ENCODE measurements at places on chromosomes 7 and 10.

DNA sequence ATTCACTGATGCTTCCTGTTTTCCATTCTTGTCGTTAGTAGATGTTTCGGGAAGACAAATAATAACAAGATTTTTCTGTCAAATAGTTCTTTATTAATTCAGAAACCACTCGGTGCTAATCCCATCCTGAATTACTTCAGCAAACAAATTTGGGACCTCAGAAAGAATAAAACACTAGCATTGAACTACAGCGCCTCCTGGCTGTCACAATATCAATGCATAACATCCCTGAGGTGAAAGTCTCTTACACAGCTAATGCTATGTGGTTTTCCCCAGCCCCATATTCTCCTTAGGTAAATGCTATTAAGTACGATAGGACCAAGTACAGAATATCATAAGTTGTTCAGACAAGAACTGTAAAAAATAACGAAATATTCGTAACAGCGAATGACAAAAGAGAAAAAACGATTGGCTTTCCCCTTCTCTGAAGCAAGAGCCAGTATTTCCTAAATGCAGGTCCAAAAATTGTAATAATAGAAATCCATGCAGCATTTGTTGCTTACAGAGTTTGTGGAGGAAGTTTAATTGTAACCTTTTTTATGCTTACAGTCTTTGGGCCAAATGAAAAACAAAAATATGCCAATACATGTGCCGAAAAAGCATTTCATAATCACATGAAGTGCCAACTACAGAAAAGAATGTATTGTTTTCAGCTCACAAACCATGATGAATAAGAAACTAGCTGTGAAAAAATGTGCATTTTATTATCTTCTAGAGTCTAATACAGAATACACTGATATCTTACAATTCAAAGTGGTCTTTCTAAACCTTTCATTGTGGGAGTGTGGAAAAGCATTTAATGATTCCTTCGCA, 47.3 kb downstream of the MYPN start:
- peak; percentile 2 for DNase-seq

GRCh38 chr7:24381894-24382505, 98.0 kb downstream of the NPY start:
- DNase-seq, result no peak

DNA sequence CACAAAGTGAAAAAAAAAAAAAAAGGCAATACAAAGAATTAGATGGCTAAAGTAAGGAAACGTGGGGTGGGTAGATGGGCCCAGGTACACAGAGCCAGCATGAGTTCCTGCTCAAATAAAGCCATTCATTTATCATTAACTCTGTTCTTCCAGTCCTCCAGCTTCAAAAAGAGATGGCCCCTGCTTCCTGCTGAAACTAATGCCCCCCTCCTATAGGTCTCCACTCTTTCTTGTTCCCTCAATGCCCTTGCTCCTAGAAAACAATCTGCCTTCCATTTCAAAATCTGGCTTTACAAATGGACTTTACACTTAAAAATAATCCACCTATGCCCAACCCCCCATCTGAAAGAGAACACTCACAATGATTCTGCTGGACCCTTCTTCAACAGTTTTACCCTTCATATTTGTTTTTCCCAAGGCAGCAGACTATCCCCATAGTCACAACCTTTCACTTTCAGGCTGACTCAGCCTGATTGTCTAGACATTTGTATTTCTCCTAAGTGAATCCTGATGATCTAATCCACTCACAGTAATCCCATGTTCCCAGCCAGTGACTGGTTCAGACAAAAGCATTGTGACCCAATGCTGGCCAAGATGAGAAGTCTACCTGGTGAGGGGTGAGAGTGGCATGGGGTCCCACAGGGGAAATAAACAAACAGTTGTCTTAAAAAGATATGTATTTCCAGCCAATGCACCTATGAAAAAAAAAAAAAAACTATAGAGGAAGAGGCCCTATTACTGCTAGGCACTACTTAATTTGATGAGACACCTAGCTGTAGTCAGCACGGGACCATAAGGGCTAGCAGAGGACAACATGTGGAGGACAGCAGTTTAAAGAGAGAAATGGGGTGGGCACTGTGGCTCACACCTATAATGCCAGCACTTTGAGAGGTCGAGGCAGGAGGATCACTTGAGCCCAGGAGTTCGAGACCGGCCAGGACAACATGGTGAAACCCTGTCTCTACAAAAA, 74.6 kb upstream of the GRID1 start:
- DNase-seq, result no peak

DNA sequence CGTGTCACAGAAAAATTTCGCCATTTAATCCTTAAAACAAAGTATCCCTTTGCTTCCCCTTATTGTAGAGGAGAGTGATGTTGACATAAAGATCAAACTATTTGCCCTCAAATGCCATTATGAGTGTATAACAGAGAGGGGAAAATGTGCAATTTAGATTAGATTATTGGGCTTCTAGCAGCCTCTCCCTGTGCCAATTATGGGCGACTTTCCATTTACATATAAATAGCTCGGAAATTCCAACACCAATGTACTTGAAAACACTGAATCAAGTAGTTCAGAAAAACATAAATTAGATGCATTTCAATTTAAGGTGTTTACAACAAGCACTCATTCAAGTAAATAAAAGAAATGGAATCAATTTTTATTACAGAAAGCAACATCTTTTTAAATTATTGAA, 64.6 kb upstream of the LRRN3 start:
- no peak for DNase-seq

DNA sequence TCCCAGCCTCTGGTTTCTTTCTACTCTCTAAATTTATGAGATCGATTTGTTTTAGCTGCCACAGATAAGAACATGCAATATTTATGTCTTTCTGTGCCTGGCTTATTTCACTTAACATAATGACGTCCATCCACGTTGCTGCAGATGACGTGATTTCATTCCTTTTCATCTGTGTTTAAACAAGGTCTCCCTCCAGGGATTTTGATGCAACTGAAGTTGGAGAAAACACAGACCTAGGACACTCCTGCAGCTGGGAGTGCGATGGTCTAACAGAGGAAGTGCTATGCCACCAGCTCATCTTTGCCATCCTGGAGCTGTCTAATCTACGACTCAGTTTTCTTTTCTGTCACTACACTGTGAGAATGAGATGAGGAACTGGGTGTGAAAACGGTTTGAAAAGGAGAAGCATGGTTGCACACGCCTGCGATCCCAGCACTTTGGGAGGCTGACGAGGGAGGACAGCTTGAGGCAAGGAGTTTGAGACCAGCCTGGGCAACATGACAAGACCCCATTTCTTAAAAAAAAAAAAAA, 1.5 kb upstream of the KCTD7 start:
- DNase-seq, result no peak

DNA sequence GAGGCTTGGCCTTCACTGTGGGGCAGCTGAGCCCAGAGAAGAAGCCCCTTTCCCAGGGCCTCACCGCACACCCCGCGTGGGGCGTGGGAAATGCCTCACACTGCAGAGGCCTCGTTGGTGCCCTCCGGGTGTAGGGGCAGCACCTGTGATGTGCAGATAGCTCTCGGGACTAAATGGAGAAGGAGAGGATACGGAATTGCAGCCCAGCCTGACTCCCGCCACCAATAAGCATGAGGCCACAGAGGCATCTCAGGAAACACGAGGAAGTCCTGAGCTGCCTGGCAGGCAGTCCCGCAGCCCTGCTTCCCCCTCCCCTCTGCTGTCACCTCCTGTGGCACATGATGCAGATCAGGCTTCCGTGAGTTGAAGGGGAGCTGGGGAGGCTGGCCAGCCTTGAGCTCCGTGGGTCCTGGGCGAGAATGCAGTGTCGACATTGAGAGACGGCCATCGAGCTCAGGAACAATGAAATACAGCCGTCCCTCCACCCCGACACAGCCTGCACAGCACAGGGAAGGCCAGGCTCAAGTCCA, 59.6 kb upstream of the PPP2R2D start:
- no peak for DNase-seq

DNA sequence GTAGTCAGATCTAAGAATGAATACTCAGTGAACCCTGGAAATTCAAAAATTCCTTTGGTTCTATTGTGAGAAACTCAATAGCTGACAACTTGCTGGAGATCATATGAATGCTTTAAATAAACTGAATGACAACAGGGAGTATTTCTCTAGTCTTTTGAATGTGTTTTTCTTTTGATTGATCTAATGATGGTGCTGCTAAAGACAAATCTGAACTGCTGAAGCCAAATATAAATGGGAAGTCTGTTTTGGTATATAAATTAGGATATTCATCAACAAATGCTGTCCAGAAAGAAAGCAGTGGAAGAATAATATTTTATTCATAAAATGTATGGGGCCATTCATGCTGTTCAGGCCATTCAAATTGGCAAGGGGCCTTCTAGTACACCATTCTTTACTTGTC, 79.4 kb downstream of the ITGB1 start:
- no peak for DNase-seq

- DNase-seq, result no peak
Measured at GRCh38 chr7:75946207-75946855, 31.4 kb downstream of the POR start.

- DNase-seq, result no peak
Measured at GRCh38 chr10:20624642-20625041, 272.5 kb downstream of the NEBL start.

GRCh38 chr7:3431306-3431705, 130.3 kb downstream of the SDK1 start:
- DNase-seq, result no peak

GRCh38 chr7:29278337-29279069, 83.9 kb downstream of the CHN2 start:
- DNase-seq, result no peak

GRCh38 chr7:1400371-1400770, 58.9 kb downstream of the MICALL2 start:
- DNase-seq, result no peak

DNA sequence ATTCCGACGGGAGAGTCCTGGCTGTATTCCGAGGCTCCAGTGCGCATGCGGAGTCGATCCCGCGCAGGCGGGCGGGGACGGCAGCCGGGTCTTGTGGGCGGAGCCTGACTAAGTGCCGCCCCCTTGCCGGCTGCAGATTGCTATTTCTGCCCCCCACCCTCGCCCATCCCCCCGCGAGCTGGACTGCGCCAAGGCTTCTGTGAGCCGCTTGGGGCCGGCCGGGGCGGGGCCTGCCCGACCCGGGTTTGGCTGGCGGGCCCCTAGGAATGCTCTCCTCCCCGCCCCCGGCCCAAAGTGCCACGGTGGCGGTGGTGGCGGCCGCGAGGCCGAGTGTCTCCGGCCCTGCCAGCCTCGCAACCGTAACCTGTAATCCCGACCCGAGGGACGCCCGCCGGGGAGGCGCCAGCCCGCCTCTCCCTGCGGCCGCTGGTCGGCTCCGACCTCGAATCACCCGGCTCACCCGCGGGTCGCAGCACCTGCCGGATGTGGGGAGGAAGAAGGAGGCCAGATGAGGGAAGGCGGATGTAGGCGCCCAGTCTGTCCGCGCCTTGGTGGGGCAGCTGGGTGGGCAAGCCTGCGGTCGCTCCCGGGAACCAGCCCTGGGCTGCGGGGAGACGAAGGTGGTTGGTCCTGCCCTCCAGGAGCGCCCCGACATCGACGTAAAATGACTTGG, 702 bp upstream of the KAZALD1 start:
- DNase-seq, result peak; percentile 81

DNA sequence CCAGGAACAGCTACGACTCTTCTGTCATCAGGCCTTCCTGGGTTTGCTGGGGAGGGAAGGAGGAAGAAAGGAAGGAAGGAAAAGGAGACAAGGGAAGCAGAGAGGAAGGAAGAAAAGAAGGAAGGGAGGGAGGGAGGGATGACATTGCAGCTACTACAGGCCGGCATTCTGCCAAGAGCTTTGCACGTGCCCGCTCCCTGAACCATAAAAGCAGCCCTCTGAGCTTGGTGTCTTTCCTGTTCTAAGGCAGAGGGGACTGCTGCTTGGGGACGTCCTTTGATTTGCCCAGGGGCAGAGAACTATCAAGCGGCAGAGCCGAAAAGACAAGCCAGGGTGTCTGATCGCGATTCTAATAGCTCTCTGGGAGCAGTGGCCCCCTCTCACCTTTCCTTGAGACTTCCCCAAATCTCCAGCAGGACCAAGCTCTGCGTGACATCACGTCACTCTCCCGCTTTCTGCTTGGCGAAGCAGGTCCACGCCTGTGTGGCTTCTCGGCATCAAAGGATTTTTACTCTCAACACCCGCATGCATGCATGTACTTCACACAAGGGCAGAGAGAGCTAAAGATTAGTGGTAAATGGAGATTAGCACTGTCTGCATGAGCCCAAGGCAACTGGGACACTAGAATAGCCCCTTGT, 167.8 kb upstream of the AUTS2 start:
- DNase-seq, result no peak

DNA sequence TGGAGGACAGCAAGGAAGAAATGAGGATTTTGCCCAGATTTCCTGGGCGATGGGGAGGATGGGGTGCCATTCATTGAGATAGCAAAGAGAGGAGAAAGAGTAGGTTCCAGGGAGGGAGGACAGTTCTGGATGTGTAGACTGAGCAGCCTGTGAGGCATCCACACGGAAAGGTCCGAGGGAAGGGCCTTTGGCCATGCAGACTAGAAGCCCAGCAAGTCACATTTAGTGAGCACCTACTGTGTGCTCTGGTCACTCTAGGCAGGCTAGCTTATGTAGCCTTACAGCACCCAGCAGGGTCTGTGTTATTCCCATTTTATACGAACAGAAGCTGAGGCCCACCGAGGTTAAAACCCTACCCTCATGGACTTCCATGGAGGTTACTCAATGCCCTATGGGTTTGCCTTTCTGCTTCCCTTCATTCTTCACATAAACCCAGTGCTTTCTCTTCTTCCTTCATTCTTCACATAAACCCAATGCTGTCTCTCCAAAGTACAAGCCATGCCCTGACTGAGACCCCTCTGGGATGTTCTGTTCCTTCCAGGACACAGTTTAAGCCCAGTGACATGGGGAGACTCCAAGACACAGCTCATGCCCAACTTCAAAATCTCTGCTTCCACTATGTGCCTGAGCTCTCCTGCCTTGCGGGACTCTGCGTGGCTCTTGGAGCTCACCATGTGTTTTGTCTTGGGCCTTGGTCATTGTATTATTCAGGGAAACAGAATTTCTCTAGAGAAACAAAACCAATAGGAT, 13.7 kb downstream of the IL2RA start:
- DNase-seq, result no peak

DNA sequence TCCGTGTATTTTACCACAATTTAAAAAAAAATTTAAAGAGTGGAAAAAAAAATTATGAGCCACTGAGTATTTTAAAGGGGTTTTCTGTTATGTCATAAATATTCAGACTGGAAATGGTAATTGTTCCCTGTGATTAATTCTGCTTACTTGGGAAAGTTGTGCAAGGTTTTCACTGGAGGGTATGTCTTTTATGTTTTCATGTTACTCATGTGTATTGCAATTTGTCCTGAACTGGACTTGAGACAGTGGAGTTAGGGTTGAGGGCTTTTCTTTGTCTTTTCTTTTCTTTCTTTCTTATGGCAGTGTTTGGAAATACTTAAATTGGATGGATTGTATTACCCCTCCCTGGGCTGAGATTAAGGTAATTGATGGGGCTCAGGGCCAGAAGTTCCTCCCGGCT, 257.7 kb downstream of the BAMBI start:
- DNase-seq, result no peak

- DNase-seq, result no peak
Measured at GRCh38 chr7:72058579-72058978, 353.6 kb downstream of the CALN1 start.

GRCh38 chr10:69636626-69637605, 6.9 kb downstream of the FAM241B start:
- DNase-seq, result no peak

Measured in stimulated activated CD8-positive, alpha-beta memory T cell treated with anti-CD3 and anti-CD28 coated beads, Interleukin-15, amount 100 ng/mL, for 4 hours (primary cell).